Activated effector memory CD4-positive, alpha-beta T cell treated with Interleukin-2 at 50 U/mL for 16 hours (primary cell): ENCODE measurements at places on chromosomes 2 and 18.

DNA sequence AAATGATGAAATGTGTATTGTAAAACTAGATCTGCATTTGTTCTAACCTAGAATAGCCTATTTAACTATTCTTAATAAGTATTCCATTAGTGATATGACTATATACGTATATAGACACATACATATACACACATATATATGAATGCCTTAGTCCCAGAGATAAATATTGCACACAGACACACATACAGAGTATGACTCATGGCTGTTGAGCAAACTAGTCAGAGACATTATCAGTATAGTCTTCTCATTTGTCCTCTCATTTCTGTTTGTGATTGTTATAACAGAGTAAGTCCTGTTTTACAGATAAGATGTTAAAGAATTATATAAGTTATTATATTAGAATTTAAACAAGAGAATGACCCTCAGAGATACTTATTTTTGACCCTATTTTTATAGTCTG lies 202.5 kb downstream of the CCDC102B start:
- no peak for DNase-seq

DNA sequence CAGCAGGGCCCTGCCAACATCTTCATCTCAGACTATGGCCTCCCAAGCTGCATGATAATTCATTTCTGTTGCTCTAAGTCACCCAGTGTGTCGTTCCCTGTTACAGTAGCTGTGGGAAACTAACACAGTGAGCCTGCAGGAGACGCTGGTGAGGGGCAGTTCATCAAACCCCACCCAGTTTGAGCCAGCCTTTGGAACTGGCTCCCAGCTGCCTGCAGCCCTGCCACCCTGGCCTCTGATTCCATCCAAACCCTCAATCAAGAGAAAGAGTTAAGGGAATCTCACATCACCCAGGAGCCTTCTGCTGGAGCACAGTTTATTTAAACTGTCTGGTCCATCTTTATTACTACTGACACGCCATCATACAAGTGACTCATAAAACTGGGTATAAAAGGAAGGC lies 64.9 kb upstream of the ZCCHC2 start:
- no peak for DNase-seq

DNA sequence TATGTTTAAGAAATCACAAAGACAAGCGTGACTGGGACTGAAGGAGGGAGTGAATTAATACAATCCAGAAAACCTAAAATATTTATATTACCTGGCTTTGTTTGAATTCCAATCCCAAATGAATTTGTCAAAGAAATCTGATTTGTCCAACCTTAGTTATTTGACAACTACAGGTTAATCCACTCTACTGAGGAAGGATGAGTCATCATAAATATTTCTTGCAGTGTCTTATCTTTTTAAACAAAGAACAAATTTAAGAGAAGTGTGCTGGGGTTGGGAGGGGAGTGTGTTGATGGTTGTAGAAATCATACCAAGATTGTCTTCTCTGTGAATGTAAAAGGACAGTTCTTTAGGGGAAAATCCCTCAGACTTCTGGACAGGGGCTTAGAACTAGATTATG lies 1106.3 kb upstream of the SLC39A10 start:
- no peak for DNase-seq

DNA sequence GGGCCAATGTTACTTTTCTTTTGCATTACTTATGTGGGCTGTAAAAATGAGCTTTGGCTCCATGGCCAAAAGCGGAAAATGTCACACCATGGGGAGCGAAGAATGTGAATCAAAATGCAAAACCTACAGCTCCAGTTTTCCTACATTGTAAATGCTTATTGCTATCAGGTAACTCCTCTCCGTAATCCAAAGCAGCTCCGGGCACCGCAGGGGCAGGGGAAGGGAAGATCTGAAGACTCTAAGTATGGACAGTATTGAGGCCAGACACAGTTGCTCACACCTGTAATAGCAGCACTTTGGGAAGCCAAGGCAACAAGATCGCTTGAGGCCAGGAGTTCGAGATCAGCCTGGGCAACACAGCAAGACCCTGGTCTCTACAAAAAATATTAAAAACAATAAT lies 7.1 kb upstream of the AGFG1 start:
- no peak for DNase-seq

- no peak for DNase-seq
Observed at GRCh38 chr18:46226461-46226860, 122.3 kb downstream of the HAUS1 start.

DNA sequence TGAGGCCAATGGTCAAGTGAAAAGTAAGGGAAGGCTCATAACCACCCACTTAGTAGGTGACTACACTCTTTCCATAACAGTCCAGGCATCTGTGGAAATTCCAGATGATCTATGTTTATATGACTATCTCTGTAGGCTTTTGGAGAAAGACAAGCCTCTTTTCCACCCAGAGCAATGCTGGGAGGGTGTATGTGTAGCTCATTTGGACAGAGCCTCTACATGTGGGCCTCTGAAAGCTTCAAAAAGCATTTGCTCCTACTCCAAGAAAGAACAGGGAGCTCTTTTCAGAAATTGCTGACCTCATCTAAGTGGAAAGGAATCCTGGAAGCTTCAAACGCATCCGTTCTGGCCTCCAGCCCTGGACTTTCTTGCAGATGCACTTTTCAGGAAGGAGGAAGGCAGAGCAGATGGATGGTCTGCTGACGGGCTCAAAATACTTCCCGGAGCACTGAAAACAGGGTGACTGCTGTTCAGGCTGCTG lies 308.7 kb downstream of the LRATD1 start:
- DNase-seq: no peak

- peak; percentile 67 for DNase-seq
Observed at GRCh38 chr2:237434866-237435311, 20.9 kb upstream of the COL6A3 start.

DNA sequence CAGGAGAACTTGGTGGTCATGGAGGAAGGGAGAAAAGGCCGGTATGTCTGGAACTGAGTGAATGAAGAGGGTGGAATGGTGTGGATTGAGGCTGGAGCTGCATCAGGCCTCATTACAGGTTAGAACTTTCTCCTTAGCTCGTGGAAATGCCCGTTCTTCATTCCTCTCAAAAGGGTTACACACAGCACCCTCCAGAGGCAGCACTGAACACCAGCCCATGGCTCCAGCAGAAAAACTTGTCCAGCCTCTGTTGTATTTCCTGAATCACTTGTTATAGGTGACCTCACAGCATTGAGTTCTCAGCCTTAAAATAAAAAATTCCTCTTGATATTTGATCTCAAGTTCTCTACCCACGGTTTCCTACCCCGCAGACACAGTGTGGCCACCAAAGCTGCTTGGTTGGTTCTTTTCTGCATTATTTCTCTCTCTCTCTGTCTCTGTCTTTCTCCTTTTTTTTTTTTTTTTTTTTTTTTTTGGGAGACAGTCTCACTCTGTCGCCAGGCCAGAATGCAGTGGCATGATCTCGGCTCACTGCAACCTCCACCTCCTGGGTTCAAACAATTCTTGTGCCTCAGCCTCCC lies 89.6 kb downstream of the ITGB1BP1 start:
- DNase-seq: no peak

- no peak for DNase-seq
Observed at GRCh38 chr2:24724111-24724775, 68.9 kb downstream of the PTRHD1 start.

GRCh38 chr2:75844651-75845050 lies 133.9 kb upstream of the GCFC2 start:
- DNase-seq: no peak

DNA sequence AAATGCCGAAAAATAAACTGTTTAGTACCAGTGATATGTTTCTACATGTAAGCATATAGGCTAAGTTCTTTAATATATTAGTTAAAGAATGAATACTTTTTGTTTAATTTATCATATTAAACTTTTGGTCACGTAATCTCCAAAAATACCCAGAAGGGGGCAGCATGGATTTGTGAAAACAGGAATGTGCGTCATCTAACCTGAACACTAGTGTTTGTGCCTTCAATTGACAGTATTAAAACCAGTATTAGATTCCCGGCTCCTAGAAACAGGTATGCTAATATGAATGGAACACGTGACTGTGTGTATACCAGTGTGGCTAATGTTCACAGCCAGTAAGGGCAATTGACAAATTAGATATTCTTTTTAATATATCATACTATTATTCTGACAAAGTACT lies 51.8 kb downstream of the WDR7 start:
- no peak for DNase-seq

- DNase-seq: no peak
Observed at GRCh38 chr2:104004821-104005220, 849.1 kb upstream of the POU3F3 start.

- DNase-seq: no peak
Observed at GRCh38 chr2:138079976-138080375, 115.7 kb downstream of the HNMT start.

DNA sequence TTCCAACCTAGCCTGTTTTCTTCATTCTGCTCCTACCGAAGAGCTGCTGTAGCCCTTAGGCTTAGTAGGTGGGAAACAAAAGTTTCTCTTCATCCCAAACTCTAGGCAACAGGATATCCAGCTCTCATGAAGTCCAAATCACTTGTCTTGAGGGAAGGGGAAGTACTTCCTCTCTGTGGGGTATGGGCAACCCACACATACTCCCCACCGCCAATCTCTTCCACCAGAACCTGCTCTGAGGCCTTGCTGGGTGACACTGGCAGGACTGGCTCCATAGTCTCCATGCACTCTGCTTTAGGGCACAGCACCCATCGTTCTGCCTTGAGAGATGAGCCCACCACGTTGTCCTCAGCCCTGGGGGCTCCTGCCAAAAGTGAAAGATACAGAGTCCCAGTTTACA lies 173.0 kb downstream of the NCK2 start:
- no peak for DNase-seq

- DNase-seq: peak; percentile 57
Observed at GRCh38 chr18:2994603-2995432, 18.1 kb downstream of the LPIN2 start.

GRCh38 chr18:61651880-61652268 lies 240.9 kb downstream of the RNF152 start:
- DNase-seq: no peak

GRCh38 chr18:34550902-34551301 lies 159.2 kb upstream of the DTNA start:
- no peak for DNase-seq

DNA sequence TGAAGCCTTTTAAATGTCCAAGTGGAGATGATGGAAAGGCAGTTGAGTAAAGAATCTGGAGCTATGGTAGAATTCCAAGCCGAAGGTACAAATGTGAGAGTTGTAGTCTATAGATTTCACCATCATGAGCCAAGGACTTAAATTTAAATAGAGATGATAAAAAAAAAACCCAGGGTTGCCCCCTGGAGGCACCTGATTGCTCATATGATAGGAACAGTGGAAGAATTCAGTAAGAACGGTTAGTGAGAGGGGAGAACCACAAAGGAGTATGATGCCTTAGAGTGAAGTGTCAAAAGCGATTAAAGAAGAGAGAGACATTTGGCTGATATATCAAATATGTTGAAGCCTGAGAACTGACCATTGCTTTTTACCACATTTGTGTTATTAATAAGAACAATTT lies 11.9 kb downstream of the NYAP2 start:
- DNase-seq: no peak

DNA sequence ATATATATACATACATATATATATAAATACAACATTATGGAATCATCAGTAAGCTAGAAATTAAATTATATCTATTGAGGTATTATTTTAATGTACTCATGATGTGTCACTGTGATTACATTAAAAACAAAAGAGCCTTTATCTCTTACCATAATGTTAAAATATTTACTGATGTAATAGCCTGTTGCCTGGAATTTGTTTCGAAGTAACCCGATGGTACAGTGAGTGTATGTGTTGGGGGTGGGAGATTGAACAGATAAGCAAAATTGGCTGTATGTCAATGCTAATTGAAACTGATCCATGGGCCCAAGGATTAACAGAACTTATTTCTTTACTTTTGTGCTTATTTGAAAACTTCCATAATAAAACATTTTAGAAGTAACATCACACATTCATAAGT lies 1473.2 kb downstream of the LRP1B start:
- no peak for DNase-seq
